ENCODE measurements at places on chromosomes 1 and 21.

- DNase-seq, result no peak
- H3K4me3 ChIP-seq, result no peak overlapping the region
- H3K27me3 ChIP-seq, result no peaks in the 10 kb centered on the region
- H3K27ac ChIP-seq, result no peak overlapping the region
These were observed 8.7 kb upstream of the PIGM start for GRCh38 chr1:160040476-160040875.

DNA sequence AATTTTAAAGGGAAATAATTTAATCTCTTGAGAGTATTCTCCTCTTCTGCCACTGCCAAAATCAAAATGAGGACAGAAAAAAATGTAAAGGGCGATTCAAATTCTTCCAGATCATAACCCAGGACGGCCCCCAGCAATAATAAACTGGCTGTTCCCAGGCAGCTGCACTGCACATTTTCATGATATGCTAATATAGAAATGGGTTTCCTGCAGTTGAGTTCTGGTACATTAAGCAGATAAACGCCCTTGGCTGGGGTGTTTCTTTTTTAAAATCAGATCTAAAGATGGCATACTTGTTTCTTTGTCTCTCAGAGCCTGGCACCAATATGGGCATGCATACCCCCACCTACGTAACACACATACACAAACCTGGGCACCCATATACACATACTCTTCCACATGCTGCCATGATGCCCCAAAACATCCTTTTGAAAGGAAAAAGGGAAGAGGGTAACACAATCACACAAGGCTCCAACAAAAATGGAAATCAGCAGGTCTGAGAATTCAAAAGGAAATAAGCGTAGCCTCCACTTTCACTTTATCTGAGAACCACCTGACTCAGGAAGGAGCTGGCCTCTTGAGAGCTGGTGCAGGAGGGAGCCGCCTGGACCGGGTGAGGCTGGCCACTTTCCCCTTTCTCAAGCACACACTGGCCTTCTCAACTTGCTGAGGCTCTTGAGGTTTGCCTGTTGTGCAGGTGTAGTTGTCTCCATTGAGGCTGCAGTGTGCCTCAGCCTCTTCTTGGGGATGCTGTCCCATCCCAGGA lies 653.4 kb downstream of the KIF26B start:
- H3K27me3 ChIP-seq, result no peaks in the 10 kb centered on the region
- H3K4me3 ChIP-seq, result no peak overlapping the region
- no peak overlapping the region for H3K27ac ChIP-seq
- no peaks in the 10 kb centered on the region for H3K36me3 ChIP-seq
- peaks cover 5% of the 10 kb centered on the region for H3K4me1 ChIP-seq

DNA sequence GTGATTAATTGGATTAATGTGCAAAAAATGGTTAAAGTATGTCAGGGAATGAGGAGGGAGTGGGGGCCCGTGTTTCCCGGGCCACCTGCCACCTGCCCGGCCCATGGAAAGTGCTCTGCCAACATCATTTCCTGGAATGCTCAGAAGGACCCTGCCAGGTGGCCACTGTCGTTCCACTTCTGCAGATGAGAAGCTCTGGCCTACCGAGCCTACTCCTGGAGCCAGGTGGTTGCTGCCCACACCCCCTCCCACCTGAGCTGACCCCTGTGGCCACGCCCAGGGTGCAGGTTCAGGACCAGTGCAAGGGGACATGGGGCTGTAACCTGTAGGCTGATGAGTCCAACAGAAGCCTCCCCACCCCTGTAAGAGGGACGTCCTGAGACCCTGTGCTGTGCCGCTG lies 99.7 kb downstream of the PRDM16 start:
- H3K4me3 ChIP-seq, result no peak overlapping the region
- no peaks in the 10 kb centered on the region for H3K27me3 ChIP-seq
- no peak for DNase-seq
- H3K27ac ChIP-seq, result no peak overlapping the region
- H3K4me1 ChIP-seq, result no peaks in the 10 kb centered on the region

DNA sequence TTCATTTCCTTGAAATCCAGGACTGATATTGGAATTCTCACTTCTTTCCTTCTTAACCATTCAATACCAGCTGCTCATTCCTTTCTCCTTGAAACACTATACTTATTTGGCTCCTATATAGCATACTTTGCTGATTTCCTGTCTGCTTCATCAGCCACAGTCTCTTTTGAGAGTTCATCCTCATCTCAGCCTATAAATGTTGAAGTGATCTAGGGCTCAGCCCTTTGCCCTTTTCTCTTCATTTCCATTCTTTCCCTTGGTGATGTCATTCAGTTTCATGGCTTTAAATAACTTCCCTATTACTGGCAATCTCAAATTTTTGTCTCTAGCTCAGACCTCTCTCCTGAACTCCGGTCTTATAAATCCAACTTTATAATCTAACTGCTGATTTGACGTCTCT lies 24.1 kb upstream of the RABGAP1L start:
- no peaks in the 10 kb centered on the region for H3K4me1 ChIP-seq
- H3K27ac ChIP-seq, result no peak overlapping the region
- H3K27me3 ChIP-seq, result no peaks in the 10 kb centered on the region
- H3K4me3 ChIP-seq, result no peak overlapping the region

- H3K4me1 ChIP-seq, result peaks cover 8% of the 10 kb centered on the region
- no peak for DNase-seq
- H3K36me3 ChIP-seq, result peaks cover 39% of the 10 kb centered on the region
- no peak within 1 kb of the TSS for H3K4me3 ChIP-seq
- no peak within 1 kb of the TSS for H3K27ac ChIP-seq
These were observed at the start of gene PAQR6 for GRCh38 chr1:156247460-156248322. Gene PAQR6 (minus strand): TSS chr1:156248056. CDS start chr1:156246731, 1,325 bp downstream.

- DNase-seq, result no peak
- H3K4me3 ChIP-seq, result no peak overlapping the region
- H3K27ac ChIP-seq, result no peak overlapping the region
- no peaks in the 10 kb centered on the region for H3K27me3 ChIP-seq
- no peaks in the 10 kb centered on the region for H3K36me3 ChIP-seq
- no peaks in the 10 kb centered on the region for H3K4me1 ChIP-seq
These were observed 178.8 kb downstream of the SDCCAG8 start for GRCh38 chr1:243434594-243434993.

- H3K36me3 ChIP-seq, result no peaks in the 10 kb centered on the region
- DNase-seq, result no peak
- H3K4me3 ChIP-seq, result no peak overlapping the region
These were observed 2.3 kb upstream of the PLA2G2A start for GRCh38 chr1:19981507-19982312.

GRCh38 chr1:234704106-234704887 lies 94.3 kb upstream of the IRF2BP2 start:
- H3K27me3 ChIP-seq, result no peaks in the 10 kb centered on the region
- no peaks in the 10 kb centered on the region for H3K36me3 ChIP-seq
- H3K4me3 ChIP-seq, result no peak overlapping the region
- DNase-seq, result no peak

DNA sequence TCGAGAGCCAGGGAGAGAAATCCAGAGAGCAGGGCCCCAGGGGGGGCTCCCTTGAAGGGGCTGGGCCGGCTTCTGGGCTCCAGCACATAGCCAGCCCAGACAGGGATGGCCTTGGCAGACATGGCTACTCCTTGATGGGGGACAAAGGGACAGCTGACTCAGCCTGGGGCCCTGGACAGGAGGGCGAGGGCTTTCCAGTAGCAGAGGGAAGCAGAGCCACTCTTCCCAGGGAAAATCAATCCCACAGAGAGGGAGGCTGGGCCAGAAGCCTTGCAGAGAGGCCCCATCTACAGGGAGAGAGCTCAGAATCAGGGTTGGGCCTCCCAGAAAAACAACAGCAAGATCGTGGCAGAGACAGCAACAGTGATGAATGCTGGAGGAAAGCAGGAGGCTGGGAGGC lies 15.6 kb downstream of the IGFN1 start:
- DNase-seq, result no peak
- no peaks in the 10 kb centered on the region for H3K4me1 ChIP-seq
- H3K4me3 ChIP-seq, result no peak overlapping the region
- no peaks in the 10 kb centered on the region for H3K27me3 ChIP-seq
- H3K36me3 ChIP-seq, result no peaks in the 10 kb centered on the region
- no peak overlapping the region for H3K27ac ChIP-seq

GRCh38 chr1:209732725-209733124 lies 23.1 kb upstream of the TRAF3IP3 start:
- no peak overlapping the region for H3K27ac ChIP-seq
- no peaks in the 10 kb centered on the region for H3K36me3 ChIP-seq
- no peaks in the 10 kb centered on the region for H3K4me1 ChIP-seq
- no peak overlapping the region for H3K4me3 ChIP-seq
- no peak for DNase-seq

- H3K4me1 ChIP-seq, result no peaks in the 10 kb centered on the region
- peaks cover 12% of the 10 kb centered on the region for H3K36me3 ChIP-seq
- H3K27me3 ChIP-seq, result no peaks in the 10 kb centered on the region
- no peak overlapping the region for H3K27ac ChIP-seq
- no peak for DNase-seq
These were observed 20.1 kb downstream of the SH2D2A start for GRCh38 chr1:156796340-156797097.

- no peaks in the 10 kb centered on the region for H3K4me1 ChIP-seq
- H3K4me3 ChIP-seq, result no peak overlapping the region
These were observed 13.9 kb downstream of the KCNK1 start for GRCh38 chr1:233627823-233628222.

DNA sequence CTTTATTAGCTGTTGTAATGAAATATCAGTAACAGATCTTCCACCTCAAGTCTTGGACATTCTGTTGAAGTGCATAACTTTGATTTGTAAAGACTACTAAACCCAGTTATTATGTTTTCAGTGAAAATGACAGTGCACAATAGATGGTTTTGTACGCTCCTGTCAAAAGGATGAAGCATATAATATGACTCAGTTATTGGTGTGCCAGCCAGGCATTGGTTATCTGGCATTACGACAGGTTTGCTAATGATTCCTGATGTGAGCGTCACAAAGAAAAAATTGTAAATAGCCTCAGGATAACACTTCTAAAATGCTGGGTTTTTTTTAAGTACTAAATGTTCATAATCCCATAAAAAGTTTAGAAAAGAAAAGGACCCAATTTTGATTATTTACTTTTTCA lies 147.9 kb downstream of the MAGI3 start:
- no peaks in the 10 kb centered on the region for H3K36me3 ChIP-seq
- H3K4me3 ChIP-seq, result no peak overlapping the region
- H3K27me3 ChIP-seq, result no peaks in the 10 kb centered on the region

GRCh38 chr1:220550811-220551399 lies 23.0 kb downstream of the MARK1 start:
- H3K4me1 ChIP-seq, result no peaks in the 10 kb centered on the region
- H3K27ac ChIP-seq, result no peak overlapping the region
- H3K36me3 ChIP-seq, result no peaks in the 10 kb centered on the region
- no peak overlapping the region for H3K4me3 ChIP-seq
- no peak for DNase-seq
- H3K27me3 ChIP-seq, result no peaks in the 10 kb centered on the region

DNA sequence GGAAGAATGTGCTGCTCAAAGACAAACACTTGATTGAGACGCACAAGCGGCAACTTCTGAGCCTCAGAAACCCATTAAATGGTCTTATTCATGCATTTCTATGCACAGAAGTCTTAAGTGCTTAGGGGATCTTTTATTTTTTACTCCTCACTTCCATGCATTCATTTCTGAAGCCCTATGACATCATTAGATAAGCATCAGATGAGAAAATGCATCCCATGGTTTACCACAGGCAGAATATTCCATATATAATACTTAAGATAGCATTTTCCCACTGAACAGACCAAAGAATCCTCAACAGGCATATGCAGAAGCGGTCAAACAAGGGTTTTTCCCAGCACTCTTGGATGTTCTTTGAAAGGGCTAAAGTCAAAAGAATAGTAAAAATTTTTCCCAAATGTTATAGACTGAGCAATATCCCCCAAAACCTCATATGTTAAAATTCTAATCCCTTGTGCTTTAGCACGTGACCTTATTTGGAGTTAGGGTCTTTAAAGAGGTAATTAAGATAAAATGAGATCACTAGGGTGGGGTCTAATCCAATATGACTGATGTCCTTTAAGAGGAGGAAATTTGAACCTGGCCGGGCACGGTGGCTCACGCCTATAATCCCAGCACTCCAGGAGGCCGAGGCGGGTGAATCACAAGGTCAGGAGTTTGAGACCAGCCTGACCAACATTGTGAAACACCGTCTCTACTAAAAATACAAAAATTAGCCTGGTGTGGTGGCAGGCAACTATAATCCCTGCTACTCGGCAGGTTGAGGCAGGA lies 22.6 kb upstream of the FAM89A start:
- H3K4me3 ChIP-seq, result no peak overlapping the region
- H3K27me3 ChIP-seq, result no peaks in the 10 kb centered on the region
- no peaks in the 10 kb centered on the region for H3K4me1 ChIP-seq
- DNase-seq, result no peak

DNA sequence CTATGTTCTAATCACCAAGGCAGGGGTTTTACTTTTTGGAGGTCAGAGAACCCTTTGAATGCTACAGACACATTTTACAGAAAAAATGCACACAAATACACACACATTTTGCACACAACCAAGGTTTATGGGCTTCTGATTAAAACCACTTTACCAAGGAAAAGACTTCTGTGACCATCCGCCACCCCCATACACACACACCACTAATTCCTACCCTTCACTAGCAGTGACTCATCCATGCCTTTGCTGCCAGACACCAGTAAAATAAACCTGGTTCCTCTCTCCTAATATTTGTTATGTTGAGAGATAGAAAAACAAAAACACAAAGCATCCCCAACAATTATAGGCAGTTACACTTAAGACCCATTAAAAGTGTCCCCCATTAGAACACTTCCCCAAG lies 12.9 kb downstream of the PIGM start:
- no peaks in the 10 kb centered on the region for H3K4me1 ChIP-seq
- no peaks in the 10 kb centered on the region for H3K27me3 ChIP-seq
- no peak overlapping the region for H3K4me3 ChIP-seq
- no peaks in the 10 kb centered on the region for H3K36me3 ChIP-seq
- no peak overlapping the region for H3K27ac ChIP-seq

DNA sequence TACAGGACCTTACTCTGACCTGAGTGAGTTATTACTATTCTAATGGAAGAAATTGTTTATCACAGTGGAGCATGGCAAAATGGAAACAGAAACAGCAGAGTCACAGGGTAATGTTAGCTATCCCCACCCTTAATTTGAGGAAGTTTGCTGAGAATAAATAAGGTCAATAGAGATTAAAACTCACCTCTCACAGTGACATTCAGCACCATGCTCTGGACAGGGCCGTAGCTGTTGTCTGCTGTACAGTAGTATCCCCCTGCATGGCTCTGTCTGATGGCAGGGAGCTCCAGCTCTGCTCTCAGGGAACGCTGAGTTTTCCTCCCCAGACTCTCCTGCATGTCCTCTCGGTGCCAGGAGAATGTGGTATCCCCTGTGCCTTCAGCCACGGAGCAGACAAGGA lies 11.9 kb downstream of the FCRL4 start:
- H3K27me3 ChIP-seq, result no peaks in the 10 kb centered on the region
- no peak overlapping the region for H3K4me3 ChIP-seq
- no peaks in the 10 kb centered on the region for H3K4me1 ChIP-seq
- H3K36me3 ChIP-seq, result no peaks in the 10 kb centered on the region
- no peak overlapping the region for H3K27ac ChIP-seq

- H3K27me3 ChIP-seq, result no peaks in the 10 kb centered on the region
- no peak for DNase-seq
- H3K27ac ChIP-seq, result no peak overlapping the region
- no peak overlapping the region for H3K4me3 ChIP-seq
- H3K4me1 ChIP-seq, result no peaks in the 10 kb centered on the region
These were observed 14.7 kb upstream of the IRF2BP2 start for GRCh38 chr1:234624724-234625117.

Data from naive thymus-derived CD4-positive, alpha-beta T cell (primary cell).